Stimulated activated CD4-positive, alpha-beta T cell treated with anti-CD3 and anti-CD28 coated beads, Interleukin-1b, Interleukin-23, amount 100 ng/mL, for 1 hour (primary cell): ENCODE measurements at places on chromosomes 7 and 10.

GRCh38 chr7:155799514-155799913 lies 12.7 kb downstream of the SHH start:
- no peak for DNase-seq

- DNase-seq = no peak
Observed at GRCh38 chr10:58435297-58435985, 50.2 kb downstream of the TFAM start.

DNA sequence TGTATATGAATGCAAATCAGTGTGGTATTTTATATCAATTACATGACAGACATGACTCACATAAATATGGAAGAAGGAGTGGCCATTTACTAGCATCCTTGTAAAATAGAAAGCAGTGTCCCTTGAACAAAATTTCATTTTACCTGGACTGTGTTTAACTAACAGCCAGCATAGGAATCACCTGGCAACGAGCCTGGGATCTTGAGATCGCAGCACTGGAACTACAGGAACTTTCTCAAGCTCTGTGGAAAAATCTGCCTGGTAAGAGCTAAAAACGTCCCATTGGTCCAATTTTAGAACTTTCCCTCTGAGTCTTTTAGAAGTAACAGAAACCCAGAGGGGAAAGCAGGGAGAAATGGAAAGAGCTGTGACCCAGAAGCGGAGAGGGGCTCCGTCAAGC lies 68.9 kb upstream of the AMPH start:
- no peak for DNase-seq

DNA sequence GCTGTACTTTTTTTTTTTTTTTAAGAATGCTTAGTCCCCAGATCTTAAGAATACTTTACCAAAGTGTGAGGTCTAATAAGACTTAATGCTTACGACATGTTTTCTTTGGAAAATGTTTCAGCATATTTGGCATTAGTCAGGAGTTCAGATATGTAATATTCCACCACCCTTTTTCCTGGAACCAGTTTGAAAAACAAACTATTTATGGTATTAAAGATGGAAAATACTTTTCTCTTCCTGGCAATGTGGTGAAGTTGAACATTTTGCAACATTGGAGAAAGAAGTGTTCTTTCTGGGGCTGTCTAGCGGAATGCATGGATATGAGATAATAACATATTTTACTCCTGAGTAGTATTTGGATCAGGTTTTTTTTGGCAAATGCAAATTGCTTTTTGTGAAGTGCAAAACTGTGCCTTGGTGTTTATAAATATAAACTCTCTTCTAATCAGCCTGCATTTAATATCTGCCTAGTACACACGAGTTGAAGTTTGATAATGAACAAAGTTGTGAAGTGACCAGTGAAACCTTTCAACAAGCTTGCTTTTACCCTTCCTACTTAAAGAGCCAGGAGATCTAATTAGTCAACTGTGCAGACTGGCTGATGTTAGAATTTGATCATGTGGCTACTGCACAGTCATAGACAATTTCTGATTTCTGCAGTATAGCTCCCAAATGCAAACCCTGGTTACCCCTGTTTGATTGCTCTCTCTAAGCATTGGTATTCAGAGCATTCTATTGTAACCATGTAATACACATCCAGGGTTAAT lies 20.9 kb downstream of the MAP3K8 start:
- no peak for DNase-seq

GRCh38 chr7:131640686-131641085 lies 84.3 kb upstream of the PODXL start:
- DNase-seq = no peak

DNA sequence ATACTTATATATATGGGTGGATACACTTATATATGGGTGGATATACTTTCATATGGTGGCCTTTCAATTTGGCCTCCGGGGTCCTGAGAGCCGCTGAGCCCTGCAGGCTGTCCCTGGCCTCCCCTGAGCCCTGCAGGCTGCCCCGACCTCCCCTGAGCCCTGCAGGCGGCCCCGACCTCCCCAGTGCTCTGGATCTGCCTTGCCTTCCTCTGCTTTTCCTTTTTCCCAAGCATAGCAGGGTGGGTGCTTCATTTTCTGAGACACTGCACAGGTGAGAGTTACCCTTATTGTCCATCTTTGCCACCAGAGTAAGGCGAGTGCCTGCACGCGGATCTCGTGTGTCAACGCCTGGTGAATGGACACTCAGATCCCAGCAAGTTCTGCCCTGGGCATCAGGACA lies 106.6 kb downstream of the VIPR2 start:
- DNase-seq = no peak

DNA sequence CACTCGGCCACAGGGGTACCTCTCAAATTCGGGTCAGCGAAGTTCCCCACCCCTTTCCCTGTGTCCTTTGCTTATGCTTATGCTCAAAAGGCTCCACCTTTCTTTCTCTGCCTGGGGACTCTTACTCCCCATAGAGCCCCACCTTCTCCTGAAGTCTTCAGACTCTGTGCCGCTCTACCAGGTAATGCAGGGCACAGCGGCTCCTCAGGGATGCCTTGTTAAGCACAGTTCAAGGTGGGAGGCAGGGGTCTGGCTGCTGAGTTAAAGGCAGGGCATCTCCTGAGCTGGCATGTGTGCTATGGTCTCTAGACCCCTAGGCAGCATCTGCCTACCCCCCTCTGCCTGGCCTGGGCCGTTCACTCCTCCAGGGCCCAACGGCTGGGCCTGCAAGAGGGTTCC lies 3.0 kb upstream of the CXCL12 start:
- DNase-seq = no peak

DNA sequence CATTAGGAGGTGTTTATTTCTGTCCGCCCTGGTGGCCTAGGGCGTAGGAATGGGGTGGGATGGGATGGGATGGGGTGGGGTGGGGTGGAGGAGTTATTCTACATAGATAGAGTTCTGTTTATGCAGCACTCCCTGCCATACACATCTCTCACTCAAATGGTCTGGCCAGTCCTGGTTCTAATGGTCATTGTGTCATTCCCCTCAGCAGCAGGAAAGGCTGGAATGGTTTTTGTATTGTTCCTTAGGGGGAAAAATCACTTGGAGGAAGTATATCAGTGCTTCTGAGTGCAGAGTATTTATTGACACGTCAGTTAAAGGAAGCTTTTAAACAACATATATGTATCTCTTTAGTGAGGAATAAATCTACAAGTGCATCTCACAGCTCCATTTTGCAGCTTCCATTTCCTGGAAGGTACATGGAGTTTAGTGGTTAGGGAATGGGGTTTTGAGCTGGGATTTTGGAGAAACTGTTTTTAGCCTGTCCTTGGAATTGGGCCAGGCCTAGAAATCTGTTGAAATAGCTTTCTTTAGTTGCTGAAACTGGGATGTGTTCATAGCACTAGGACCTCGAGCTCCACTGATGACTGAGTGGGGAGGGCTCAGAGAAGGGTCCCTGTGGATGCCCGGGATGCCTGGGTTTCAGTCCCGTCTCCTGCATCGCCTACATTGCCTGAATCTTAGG lies 8.3 kb downstream of the TSPAN14 start:
- no peak for DNase-seq

DNA sequence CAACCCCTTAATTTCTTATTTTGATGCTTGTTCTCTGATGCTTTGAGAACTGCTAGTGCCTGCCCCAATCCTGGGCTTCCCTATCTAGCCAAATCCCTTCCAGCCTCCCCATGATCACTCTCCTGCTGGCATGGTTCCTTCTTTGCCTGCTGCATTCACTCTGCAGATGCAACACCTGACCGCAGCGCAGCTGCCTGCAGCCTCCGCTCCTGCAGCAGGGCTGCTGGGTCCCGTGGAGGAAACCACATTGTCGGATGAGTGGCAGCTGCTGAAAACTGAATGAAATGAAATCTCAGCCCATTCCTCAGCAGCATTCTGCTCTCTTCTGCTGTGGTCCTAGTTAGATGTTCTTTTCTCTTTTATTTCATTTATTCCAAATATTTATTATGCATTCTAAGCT lies 320.3 kb downstream of the CCDC3 start:
- no peak for DNase-seq

GRCh38 chr10:11386044-11386443 lies 225.4 kb downstream of the USP6NL start:
- no peak for DNase-seq

DNA sequence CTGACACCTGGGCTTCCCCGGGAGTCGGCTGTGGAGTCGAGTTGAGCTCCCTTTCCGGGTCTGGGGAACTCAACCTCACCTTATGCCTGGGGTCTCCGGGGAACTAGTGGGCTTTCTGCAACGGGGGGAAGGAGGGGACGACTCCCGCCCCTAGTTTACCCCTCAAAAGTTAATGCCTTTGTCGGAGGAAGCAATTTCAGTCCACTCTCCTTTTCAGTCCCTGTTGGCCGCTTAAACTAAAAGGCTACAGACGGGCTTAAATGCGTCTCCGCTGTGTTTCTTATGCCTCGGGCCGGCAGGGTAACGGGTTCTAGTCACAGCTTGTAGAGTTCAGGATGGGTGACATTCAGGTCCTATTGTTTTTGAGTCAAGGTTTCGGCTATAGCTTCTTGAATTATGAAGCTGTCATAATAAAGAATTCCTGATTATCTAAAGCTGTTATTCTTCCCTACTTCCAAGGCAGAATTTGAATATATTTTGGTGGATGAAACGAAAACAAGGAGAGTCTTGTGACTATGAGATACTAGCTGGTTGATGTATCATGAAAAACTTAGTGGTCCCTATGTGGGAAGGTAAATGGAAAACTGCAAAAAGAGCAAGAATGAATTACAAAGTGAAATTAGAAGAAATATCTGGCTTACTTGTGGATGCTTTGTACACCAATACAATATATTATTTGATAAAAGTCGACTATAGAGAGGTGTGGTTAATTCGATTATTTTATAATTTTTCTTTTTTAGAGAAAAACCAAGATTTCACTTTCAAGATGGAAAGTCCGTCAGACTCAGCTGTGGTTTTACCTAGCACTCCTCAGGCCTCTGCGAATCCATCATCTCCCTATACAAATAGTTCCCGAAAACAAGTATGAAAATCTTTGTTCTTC lies 495 bp downstream of the SFR1 start:
- DNase-seq = no peak

GRCh38 chr7:408751-409311 lies 110.8 kb downstream of the PDGFA start:
- no peak for DNase-seq
